ENCODE measurements at places on chromosomes 12 and 14. TPM values are rescaled to one million over a fixed set of nuclear protein-coding genes. Genes with fewer than 3 reads are reported as not detected.

DNA sequence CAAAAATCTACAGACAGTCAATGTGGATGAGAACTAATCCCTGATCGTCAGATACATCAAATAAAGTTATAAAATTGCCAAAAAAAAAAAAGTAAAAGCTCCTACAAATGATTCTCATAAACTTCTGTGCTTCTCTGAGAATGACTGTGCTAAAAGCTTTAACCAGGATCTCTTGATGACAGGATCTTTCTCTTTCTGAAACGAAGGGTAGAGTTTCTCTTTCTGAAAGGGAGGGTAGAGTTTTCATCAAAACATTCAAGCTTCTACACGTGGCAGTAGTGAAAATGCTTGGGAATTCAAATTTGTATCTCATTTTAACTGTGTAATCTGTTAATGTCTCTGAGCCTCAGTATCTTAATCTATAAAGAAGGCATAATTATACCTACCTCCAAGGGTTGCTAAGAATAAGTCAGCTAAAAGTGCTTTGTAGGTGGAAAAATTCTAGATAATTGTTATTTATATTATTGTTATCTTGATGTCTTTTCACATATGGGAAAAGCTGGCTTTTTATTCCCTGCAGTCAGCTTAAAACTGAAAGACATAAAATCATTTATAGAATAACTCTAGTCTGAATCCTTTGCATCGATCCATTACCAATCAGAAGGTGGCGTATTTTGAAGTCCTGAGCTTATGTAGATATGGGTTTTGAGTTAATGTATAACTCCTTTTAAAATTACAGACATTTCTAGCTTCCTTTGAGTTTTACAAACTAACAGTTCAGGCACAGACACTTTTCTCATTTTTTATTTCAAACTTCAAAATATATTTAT is 157.4 kb downstream of the DACT1 start:
- DNase-seq, result no peak

- no peak for DNase-seq
Measured at GRCh38 chr12:93341409-93342049, 36.2 kb upstream of the NUDT4 start.

GRCh38 chr12:89544022-89544421 is 18.2 kb upstream of the POC1B start:
- no peak for DNase-seq

- no peak for DNase-seq
Measured at GRCh38 chr14:99598774-99599173, 5.2 kb downstream of the CCDC85C start.

CORO1C gene
- total RNA-seq, result 85.5 TPM

GRCh38 chr12:13350381-13350780 is 153.9 kb downstream of the EMP1 start:
- DNase-seq, result no peak

RNF41 gene
- 44.9 TPM for total RNA-seq

ENTPD5 gene
- 7.7 TPM for total RNA-seq
